ENCODE measurements at places on chromosomes 3 and 15.

DNA sequence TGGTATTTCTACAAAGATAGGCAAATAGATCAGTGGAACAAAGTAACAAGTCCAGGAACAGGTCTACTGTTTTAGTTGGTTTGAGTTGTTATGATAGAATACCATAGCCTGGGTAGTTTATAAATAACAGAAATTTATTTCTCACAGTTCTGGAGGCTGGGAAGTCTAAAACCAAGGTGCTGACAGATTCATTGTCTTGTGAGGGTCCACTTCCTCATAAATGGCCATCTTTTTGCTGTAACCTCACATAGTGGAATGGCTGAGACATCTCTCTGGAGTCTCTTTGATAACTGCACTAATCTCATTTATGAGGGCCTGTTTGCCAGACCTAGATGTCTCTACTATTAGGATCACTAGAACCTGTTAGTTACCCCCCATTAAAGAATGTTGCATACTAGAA is 152.3 kb upstream of the MYRIP start:
- DNase-seq: no peak

DNA sequence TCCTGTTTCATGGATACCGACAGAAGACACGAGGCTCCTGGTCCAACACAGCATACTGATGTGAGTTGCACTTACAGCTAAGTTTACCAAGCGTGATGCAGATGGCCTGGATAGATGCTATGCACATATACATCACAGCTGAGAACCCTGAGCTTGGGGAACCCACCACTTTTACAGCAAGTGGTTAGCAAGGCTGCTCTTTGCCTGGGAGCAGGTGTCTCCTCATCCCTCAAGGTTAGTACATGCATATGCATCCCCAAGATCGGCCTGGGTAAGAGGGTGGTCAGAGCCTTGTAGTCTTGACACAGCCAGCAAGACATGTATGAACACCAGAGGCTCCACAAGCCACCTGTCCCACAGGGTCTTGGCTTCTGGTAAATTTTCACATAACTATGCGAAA is 28.3 kb downstream of the LRRC2 start:
- DNase-seq: no peak

GRCh38 chr3:48623851-48624547 is 2.4 kb upstream of the TMEM89 start:
- DNase-seq: no peak

DNA sequence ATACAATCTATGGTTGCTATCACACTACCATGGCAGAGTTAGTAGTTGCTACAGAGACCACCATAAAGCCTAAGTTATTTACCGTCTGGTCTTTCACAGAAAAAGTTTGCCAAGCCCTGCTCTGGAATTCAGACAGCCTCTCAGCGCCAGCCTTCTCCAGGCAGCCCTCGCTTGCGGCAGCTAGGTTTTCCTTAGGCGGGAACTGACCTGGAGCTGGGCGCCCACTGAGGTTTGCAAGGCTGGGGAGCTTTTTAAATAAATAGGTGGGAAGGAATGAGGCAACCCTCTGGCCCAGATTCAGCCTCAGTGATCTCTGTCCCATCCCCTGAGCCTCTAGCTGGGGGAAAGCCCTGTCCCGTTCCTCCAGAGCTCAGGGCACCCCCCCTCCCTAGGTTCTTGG is 1.2 kb downstream of the CTSH start:
- no peak for DNase-seq

- DNase-seq: no peak
Observed at GRCh38 chr3:22450786-22451400, 699.9 kb upstream of the ZNF385D start.

GRCh38 chr3:4999531-5000184 is 20.4 kb downstream of the BHLHE40 start:
- peak; percentile 47 for DNase-seq

GRCh38 chr3:44186712-44187111 is 55.0 kb upstream of the TOPAZ1 start:
- no peak for DNase-seq

GRCh38 chr3:147407498-147408187 is 1.3 kb upstream of the ZIC4 start:
- DNase-seq: no peak

- no peak for DNase-seq
Observed at GRCh38 chr3:150081084-150081483, 110.4 kb upstream of the PFN2 start.

GRCh38 chr3:16309558-16309957 is 44.5 kb downstream of the OXNAD1 start:
- no peak for DNase-seq

GRCh38 chr3:187871204-187871591 is 125.9 kb upstream of the BCL6 start:
- DNase-seq: no peak

GRCh38 chr3:170189398-170190256 is 8.1 kb upstream of the PHC3 start:
- no peak for DNase-seq

DNA sequence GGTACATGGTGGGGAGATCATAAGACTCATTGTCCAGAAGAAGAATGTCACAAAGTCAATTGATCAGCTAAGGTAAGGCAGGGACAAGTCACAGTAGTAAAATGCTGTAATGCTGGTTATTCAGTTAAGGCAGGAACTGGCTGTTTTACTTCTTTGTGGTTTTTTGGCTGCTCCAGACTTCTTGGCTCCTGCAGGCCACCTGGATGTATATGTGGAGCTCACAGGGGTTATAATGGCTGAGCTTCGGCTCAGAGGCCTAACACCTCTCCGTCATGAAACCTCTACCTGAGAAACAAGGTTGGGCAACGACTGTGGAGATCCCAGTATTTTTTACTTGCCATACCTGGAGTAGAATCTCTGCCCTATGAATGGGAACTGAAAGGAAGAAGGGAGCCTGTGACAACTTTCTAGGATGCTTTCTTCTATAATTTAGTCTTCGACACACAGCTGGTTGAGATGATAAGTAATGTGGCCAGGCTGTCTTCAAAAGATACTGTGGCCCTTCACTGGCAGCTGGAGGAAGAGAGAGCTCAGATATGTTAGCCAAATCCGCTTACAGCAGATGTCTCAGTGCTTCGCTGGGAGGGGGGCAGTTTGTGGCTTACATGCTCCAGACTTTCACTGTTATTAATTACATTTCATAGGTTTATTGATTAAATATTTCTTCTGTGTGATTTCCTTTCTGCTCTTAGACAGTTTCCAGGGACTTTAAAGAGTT is 887.8 kb downstream of the IGSF11 start:
- DNase-seq: no peak

GRCh38 chr3:81624756-81625155 is 136.7 kb downstream of the GBE1 start:
- no peak for DNase-seq

DNA sequence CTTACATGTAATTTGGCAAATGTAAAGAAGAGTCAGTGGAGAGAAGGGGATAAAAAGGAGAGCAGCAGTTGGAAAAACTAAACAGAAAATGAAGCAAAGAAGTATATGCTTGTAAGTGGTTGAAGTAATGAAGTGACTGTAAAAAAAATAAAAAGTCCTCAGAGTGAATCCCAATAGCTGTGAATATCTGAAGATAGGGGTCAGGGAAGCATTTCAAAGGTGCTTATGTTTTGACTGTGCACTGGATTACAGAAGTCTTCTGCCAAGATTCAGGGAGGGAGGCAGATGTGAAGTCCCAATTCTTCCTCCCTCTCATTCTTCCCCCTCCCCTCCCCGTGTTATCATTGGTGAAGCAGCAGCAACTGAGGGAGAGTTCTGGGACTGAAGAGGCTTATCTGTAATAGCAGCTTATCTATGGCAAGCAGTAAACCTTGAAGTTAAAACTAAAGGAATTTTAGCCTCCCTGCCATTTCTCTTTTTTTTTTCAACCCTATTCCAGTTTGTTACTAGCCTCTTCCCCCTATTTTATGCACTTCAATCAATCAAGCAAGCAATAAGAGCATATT is 597.9 kb downstream of the IGSF11 start:
- no peak for DNase-seq

- DNase-seq: no peak
Observed at GRCh38 chr3:167739190-167739810, 3.8 kb downstream of the SERPINI1 start.

GRCh38 chr3:57169872-57170623 is 4.9 kb upstream of the IL17RD start:
- DNase-seq: peak; percentile 77

DNA sequence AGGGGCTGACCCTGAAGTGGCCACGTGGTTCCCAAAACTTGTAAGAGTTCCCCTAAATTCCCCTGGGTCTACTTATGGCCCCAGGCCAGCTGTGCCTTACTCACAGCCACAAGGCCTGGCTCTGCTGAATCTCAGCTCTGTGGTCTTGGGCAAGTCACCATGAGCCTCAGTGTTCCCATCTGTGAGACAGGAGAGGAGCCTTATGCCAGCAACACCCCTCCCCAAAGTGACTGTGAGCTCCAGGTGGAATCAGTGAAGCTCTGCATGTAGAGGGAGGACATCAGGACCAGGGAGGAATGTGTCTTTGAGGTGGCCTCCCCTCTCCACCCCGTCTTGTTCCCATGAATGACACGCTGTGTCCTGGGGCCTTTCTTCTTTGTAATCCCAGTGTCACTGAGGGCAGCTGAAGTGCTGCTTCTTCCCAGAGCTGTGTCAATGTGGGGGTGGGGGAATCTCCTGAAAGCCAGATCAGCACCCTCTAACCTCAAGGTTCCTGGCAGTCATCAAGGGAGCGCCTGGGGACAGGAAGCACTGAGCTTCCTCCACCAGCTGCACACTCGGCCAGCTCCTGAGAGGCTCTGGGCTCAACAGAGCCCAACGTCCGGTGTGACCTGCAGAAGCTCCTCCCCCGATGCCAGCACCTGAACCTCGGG is 258.9 kb downstream of the UACA start:
- peak; percentile 65 for DNase-seq

DNA sequence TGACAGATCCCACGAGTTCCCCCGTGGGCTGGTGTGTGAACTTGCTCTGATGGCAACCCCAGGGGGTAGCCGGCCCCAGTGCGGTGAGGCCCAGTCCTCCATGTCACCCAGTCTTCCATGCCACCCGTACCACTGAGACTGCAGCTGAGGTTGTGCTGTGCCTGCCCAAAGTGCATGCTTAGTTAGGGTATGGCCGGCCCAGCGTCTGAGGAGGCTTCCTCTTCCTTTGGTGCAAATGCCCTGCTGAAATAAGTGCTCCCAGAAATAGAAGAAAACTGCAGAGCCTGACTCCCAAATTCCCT is 31.5 kb downstream of the MGLL start:
- DNase-seq: no peak

GRCh38 chr15:89067751-89068150 is 20.5 kb upstream of the ABHD2 start:
- no peak for DNase-seq

DNA sequence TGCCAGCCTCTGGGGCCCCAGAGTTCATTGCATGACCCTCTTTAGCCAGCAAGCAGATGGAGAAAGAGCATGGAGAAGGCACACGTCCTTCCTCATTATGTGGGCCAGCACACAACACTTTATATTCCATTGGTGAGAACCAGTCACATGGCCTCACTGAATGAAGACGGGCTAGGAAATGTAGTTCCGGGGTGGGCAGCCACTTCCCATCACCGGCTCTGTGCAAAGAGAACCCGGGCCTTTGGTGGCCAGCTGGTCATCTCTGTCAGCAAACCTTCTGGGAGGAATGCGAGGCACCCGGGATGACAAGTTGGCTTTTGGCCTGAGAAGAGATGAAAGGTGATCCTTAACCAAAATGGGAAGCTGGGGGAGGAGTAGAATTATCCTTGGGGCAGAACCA is 90.2 kb upstream of the VGLL4 start:
- no peak for DNase-seq

DNA sequence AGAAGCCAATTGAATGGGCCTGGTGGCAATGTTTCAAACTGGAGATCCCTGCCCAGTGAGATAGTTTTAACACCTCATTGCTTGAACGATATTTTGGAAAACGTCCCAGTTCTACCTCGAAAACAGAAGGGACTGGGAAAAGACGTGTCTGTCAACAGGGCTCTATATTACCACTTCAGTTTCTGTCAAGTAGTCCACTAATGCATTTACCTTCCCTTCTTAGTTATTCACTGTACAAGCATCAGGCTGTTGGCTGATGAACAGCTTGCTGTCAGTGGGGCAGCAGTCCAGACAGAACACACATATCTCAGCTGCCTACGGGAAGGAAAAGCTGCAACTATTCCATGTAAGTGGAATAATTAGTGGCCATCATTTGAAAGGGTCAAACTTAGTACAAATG is 794.7 kb upstream of the GBE1 start:
- no peak for DNase-seq

DNA sequence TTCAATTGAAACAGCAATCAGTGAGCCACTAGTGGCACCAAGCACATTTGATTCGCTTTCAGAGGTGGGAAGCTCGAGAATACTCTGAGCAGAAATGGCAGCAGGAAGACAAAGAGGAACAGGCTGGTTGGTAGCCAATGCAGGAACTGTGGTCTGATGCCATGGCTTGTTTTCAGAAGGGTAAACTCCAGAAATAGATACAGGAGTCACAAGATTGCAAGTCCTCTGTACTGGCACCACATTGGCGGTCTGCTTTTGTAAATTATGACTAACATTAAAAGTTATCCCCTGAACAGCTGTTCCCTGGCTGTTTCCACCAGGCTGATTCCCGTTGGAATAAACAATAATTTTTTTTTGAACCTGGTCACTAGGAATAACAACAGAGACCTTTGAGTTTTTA is 35.5 kb downstream of the USF3 start:
- DNase-seq: no peak

DNA sequence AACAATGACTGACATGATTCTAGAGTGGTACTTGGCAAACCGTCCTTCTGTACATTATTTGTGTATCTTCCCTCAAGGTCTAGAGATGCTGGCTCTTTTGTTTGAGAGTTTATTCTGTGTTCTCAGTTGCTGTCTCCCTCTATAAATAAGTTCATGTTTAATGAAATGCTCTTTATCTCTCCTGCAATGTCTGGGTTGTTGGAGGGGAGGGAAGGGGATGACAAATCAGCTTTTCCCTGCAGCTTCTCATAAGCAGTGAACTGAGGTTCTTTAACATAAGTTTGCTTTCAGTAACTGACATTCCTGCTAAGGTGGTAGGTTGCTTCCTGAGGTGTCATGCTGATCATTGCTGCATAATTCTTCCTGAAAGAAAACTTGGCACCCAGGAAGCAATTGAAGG is 21.8 kb downstream of the ITPR1 start:
- DNase-seq: no peak

DNA sequence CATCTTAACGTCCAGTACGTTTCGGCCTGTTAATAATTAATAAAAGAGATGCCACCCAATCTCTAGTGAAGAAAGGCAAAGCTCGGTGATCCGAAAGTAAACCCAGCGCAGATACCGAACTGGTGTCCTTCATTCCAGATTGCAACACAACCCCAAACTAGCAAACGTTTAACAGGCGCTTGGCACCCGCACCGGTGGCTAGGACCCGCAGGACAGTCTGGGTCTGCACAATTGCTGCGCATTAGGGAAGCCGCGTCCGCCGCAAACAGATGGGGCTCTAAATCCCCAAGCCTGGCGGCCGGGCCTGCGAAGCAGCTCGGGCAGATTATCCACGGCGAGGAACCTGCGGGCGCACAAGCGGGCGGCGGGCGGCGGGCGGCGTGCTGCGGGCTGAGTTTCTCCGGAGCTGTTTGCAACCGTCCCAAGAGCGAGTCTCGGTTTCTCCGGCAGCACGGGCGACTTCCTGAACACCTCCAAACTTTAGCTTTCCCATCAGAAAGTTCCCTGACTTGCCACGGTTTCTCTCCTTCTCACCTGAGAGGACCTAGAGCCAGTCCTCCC is 112.1 kb upstream of the ICE2 start:
- peak; percentile 65 for DNase-seq

- no peak for DNase-seq
Observed at GRCh38 chr3:175288621-175289020, 429.5 kb downstream of the NAALADL2 start.
